Activated CD4-positive, alpha-beta T cell treated with anti-CD3 and anti-CD28 coated beads, Interleukin-2, amount 50 U/mL, for 48 hours (primary cell): ENCODE measurements at places on chromosomes 13 and 19.

DNA sequence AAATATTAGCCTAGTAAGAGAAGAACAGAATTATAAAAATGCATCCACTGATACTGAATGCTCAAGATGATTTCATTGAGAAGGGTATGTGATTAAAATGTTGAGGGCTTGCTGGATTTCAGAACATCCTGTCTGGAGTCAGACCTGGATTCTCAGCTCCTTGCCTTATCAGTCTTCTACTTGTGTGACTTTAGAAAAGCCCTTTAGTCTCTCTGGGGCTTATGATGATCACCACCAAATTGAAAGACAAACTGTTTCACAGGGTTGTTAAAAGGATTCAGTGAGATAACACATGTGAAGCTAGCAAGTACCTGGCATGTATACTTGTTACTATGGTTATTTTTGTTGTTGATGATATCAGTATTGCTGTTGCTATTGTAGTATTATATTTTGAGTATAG lies 118.4 kb downstream of the GPC6 start:
- DNase-seq: no peak

GRCh38 chr13:21894091-21894490 lies 223.2 kb downstream of the FGF9 start:
- no peak for DNase-seq

- peak; percentile 66 for DNase-seq
Observed at GRCh38 chr19:4352701-4353121, 9.3 kb downstream of the MPND start.

- DNase-seq: no peak
Observed at GRCh38 chr13:41389580-41389979, 67.8 kb upstream of the RGCC start.

DNA sequence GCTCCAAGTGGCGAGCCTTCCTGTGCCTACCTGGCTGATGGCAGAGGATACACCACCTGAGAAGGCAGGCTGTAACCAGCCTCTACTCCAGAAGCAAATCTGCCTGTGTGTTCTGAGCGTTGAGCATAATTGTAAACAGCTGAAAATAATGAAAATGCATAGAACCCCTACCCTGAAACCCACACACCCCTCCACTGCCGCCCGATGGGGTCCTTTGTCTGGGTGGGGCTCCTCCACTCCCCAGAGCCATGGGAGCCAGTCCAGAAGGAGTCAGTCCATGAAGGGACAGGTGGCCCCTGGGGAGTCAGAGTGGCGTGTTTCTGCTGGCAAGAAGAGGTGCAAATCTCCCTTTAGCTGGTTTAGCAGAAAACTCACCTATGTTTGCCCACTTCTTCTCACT lies 8.0 kb upstream of the SOX1 start:
- DNase-seq: no peak

DNA sequence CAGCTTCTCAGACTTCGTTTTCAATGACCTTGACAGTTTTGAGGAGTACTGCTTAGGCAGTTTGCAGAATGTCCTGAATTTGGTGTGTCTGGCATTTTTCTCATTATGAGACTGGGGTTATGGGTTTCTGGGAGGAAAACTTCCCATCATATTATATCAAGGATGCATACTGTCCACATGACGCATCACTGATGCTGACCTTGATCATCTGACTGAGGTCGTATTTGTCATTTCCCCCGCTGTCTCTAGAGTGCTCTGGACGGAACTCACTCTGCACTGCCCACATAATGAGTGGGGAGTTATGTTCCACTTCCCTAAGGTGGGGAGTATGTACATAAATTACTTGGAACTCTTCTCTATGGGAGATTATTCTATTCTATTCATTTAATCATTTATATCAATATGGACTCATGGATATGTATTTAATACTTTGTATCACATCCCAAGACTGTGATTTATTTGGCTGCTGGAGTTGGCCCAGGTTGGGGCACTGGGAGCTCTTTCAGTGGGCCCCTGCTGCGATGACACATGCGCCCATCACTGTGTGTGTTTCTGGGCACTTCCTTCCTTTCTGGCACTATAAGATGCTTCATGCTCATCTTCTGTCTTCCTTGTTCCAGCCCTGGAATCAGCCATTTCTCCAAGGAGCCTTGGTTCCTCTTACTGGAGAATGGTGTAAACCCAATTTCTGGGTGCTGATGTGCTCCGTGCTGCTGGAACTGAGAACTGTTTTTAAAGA lies 138.6 kb downstream of the MIPEP start:
- no peak for DNase-seq

DNA sequence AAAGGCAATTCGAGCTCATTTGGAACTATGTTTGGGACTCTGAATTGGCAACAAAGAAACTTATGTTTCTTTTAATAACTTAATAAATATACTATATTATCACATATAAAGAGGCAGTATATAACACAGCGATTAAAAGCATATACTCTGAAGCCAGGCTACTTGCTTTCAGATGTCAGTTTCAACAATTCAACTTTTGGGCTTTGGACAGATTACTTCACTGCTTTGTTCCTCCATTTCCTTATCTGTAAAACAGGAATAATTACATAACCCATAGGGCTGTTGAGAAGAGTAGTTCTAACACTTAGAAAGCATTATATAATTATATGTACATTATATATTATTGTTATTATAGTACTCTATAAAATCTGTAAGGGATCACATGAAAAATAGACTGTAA lies 107.2 kb downstream of the EDNRB start:
- no peak for DNase-seq

GRCh38 chr19:39310558-39311311 lies 9.9 kb downstream of the LRFN1 start:
- no peak for DNase-seq

GRCh38 chr13:33636955-33637670 lies 180.8 kb upstream of the RFC3 start:
- DNase-seq: no peak

DNA sequence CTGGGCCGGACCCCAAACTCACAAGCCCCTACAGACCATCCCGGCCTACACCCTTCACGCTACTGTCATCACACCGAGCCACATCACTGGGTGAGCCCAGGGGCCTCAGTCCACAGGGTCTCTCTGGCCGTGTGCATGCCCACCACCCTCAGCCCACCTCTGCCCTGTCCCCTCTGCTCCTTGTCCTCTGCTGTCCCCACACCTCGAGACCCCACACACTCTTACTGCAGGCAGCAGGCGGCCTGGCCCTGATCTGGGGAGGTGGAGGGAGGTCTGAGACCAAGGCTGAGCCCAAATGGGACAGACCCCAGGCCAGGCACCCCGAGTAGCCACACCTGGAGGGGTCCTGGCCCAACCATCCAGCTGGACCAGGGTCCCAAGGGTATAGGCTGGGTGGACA lies 35.2 kb downstream of the PEPD start:
- no peak for DNase-seq

- DNase-seq: no peak
Observed at GRCh38 chr13:32910530-32910929, 105.7 kb upstream of the KL start.

DNA sequence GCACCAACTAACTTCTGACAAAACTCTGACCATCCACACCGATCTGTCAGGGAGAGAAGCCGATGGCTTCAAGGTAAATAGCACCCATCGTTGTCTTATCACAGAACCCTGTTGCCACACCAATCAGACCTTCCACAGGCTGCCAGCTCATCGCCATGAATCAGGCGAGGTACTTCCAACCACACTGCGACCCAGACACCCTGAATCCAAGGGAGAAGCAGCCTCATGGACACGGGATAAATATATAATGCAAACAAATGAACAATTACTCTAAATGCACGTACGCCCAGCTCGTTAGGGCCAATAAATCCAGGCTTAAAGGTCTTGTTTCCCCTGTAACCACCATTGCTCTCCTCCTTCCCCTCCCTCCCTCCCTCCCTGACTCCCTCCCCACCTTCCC lies 20.8 kb downstream of the RANBP3 start:
- DNase-seq: no peak

GRCh38 chr13:106623799-106624460 lies 56.0 kb upstream of the ARGLU1 start:
- no peak for DNase-seq

GRCh38 chr19:5718579-5719273 lies 1.2 kb downstream of the LONP1 start:
- DNase-seq: peak; percentile 78

DNA sequence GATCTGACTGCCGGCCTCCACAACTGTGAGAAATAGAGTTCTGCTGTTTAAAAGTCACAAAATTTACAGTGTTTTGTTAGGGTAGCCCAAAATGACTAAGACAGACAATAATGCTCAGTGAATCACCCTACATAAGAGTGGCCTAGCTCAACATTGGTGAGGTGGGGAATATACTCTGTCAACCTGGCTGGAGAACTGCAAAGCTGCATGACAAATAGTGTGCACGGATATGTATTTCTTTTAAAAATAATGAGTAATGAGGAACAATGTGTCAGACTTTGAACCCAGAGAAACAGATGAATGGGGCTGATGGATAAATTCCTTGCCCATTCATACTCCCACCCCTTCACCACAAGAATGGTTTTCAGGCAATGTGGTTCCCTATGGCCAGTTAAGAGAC lies 372.4 kb downstream of the SUCLA2 start:
- DNase-seq: no peak

GRCh38 chr13:36601186-36601585 lies 72.6 kb upstream of the SERTM1 start:
- DNase-seq: no peak

- peak; percentile 44 for DNase-seq
Observed at GRCh38 chr19:46746281-46747057, at the start of gene STRN4. Gene STRN4, minus strand, starts transcription at chr19:46746450. Its CDS starts 20 bp downstream, at chr19:46746430.

- DNase-seq: peak; percentile 72
Observed at GRCh38 chr13:98476106-98476505, 100.8 kb downstream of the STK24 start.

GRCh38 chr13:96934889-96935489 lies 59.3 kb downstream of the OXGR1 start:
- no peak for DNase-seq
